Bronchial epithelial cell (primary cell): ENCODE measurements at places on chromosomes 4 and X.

DNA sequence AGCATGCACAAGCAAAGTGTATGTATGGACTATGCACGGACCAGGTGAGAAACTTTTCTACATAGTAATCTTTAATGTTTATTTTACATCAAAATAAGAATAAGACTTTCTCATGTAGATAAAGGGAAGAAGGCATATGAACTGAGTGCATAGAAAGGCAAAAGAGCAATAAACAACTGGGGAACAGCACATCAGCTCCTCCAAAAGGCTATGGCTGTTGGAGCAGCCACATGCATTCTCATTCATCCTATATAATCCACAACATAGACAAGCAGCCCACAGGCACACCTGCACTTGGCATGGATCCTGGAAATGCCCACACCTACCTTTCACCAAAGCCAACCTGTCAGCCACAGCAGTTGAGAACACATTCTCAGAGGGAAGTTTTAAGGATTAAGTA, 586.9 kb upstream of the INTU start:
- DNase-seq, result peak; percentile 59

DNA sequence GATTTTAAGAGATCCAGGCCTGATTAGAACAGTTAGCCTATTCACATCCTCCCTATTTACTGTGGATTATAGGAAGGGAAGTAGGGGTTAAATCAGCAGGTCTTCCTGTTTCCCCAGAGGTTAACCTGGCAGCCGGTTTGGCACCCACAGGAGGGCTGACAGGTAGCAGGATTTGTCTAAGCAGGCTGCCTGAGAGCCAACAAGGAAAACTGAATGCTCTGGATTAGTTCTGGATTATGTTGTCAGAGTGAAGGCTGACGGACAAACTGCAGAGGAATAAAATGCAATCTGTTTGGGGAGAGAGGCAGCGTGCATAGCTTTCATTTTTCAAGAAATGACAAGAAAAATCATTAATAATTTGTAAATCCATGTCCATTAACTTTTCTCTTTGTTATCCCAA, 397.1 kb upstream of the FAM241A start:
- no peak for DNase-seq

DNA sequence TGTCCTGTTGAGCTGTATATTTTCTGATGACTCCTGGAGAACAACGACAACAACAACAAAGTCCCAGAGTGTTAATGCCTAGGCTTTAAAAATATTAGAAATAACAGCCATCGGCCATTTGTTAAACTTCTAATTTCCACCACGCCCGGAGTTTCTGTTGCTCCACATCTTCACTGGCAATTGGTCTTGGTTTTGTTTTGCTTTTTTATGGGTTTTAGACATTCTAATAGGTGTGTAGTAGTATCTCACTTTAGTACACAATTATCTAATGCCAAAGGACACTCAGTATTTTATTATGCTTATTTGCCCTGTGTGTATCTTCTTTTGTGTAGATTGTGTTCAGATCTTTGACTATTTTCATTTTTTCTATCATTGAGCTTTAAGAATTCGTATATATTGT, 5.0 kb downstream of the MAGEA12 start:
- no peak for DNase-seq

GRCh38 chr4:99815597-99816011, 1.0 kb upstream of the DAPP1 start:
- DNase-seq, result peak; percentile 100

DNA sequence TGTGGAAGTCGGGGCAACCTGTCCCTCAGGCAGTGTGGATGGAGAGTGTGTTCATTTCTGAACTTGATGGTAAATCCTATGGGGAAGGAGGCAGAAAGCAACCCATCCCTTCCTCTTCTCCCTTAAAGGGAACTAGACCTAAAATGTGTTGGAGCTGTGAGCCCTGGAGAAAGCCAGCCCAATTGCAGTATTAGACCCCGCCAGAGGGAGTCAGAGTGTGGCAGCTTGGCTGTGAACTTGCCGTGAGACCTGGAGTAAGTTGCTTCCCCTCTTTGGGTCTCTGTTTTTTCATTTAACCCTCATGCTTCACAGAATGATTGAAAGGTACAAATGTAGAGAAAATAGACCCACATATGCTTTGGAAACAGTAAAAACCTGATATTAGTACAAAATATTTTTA, 108.7 kb upstream of the PAK3 start:
- no peak for DNase-seq

- DNase-seq, result no peak
Observed at GRCh38 chrX:43866423-43866822, 15.8 kb downstream of the MAOB start.

- no peak for DNase-seq
Observed at GRCh38 chr4:134375775-134376174, 174.2 kb upstream of the PABPC4L start.
